ENCODE measurements at places on chromosomes 2 and 18. TPM values are rescaled to one million over a fixed set of nuclear protein-coding genes. Genes with fewer than 3 reads are reported as not detected.

DNA sequence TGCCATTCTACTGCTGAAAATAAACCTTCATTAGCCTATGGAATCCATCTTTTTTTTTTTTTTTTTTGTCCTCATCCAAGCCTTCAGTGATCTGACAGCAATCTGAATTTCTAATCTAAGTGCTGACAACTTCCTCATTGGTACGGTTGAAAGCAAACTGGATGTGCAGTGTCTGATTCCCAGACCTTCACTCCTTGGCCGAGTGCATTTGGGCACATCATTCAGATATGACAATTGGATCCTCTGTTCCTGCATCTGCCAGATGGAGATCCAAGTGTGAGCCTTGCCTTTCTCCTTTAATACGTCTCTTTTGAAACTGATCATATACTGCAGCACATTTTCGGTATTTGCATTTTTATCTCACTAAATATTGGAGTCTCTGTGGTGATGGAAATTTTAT, 713.1 kb downstream of the DCDC2C start:
- no peak for DNase-seq

- DNase-seq: no peak
These were observed 7.6 kb downstream of the BCL2 start for GRCh38 chr18:63312019-63312409.

DNA sequence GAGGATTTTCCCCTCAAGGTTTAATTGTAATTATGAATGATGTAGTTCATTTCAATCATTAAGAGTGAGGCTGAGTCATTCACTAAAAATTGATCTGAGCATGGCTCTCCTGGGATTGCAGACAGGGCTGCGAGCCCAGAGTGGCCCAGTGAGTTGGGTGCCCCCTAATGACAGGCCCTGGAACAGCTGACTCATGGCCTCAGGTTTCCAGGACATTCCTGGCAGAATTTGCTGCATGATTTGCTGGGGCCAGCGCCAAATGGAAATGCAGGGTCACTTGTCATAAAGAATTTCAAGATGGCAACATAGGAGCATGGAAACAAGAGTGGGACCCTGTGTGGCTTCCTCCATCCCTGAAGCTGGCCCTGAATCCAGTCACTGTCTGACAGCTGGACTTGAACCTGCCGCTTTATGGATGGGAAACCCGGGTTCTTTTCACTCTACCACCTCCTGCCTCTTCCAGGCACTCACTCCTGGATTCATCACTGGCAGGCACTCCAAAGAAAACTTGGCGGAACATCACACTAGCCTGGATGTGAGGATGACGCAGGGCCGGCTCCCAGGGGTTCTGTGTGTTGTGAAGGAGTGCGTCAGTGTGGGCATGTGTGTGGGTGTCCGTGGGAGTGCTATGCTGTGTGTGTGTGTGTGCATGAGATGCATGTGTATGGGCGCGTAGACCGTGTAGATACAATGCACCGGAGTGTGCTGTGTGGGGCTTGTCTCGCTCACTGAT, 15.2 kb downstream of the OTOF start:
- DNase-seq: peak; percentile 64

- no peak for DNase-seq
These were observed 169.6 kb downstream of the LRRTM1 start for GRCh38 chr2:80135001-80135400.

The MSTN gene
- total RNA-seq: 0.48 TPM

The MC4R gene
- not detected for total RNA-seq
